T-helper 2 cell treated with Interferon-gamma antibody and Interleukin-4, amounts not matched to agents 5 μg/mL and 100 μg/mL, for 36 hours (primary cell): ENCODE measurements at places on chromosomes 12 and 14.

GRCh38 chr12:54349679-54350078 is 14.6 kb downstream of the GPR84 start:
- no peak for DNase-seq

DNA sequence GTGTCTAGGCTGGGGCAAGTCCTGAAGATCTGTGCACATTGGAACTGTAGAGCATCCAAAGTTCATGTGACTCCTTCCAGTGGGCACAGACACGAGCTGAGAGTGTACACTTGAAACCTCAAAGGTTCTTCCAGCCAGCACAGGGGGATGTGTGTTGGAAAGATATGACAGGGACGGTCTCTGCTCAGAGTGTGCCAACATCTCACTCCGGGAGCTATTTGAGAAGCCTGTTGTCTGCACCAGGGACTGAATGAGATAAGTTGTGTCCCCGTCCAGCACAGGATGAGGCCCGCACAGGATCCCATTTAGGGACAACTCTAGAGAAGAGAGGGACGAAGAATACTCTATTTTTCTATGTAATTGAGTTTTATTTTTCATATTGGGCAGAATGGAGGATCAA is 136.3 kb downstream of the SNAPC1 start:
- no peak for DNase-seq

GRCh38 chr12:124578445-124578844 is 11.0 kb upstream of the NCOR2 start:
- no peak for DNase-seq

- DNase-seq = no peak
Measured at GRCh38 chr14:50964683-50965390, 20.6 kb upstream of the PYGL start.

GRCh38 chr12:68623059-68623458 is 12.4 kb downstream of the RAP1B start:
- no peak for DNase-seq

- DNase-seq = no peak
Measured at GRCh38 chr12:109783965-109784244, 49.3 kb downstream of the TRPV4 start.

GRCh38 chr12:12016284-12017100 is 54.2 kb upstream of the BCL2L14 start:
- peak; percentile 67 for DNase-seq

DNA sequence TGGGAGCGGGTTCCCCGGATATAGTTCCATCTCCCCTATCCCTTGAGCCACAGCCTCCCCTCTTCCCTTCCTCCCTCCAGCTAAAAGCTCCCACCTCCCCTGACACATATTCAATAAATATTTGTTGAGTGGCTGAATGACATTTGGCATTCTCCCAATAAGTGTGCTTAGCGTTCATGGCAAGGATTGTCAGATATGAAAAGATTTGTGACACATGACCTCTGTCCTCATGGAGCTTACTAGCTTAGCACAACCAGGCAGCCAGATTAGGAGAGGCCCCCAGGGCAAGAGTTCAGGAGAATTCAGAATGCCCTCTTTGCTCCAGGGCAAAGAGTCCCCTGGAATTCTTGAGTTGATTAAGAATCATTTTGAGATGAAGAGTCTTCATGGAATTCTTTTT is 22.5 kb upstream of the SLC6A12 start:
- DNase-seq = no peak

- DNase-seq = no peak
Measured at GRCh38 chr12:15323480-15323879, 1.2 kb downstream of the PTPRO start.

DNA sequence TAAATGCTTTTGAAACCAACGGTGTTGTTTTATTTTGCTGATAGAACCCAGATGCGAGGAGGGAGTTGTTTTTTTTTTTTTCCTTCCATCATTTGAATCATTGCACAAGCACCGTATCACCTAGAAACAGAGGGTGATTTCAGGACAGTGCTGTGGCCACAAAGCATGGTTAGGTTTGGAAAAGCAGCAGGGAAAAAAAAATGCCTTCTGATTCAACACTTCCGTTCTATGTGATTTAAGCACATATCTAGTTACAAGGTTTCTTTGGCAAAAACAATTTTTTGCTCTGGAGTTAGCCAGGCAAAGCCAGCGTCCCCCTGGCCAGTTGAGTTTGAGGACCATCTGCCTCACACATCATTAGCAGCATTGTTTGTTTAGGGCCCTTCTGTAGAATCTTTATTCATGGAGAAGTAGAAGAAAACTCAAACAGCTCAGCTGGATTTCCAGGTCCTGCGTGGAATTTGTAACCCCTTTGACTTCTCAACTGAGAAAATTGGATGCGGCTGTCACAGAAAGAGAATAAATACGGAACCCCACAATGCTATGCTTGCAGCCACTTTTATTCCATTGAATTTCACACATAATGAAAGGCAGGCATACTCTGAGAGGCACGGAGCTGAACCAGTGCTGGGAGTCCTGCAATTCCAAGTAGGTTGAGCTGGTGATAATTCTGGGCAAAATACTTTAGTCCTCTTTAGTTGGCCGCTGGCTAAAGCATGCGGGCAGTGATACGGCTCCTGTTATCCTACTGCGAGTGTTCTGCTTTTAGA is 17.0 kb upstream of the WNT5B start:
- no peak for DNase-seq

GRCh38 chr14:90643982-90644670 is 172.1 kb downstream of the TTC7B start:
- DNase-seq = no peak
